Hematopoietic multipotent progenitor cell (in vitro differentiated cells): ENCODE measurements at places on chromosomes 1 and 21. TPM values are rescaled to one million over a fixed set of nuclear protein-coding genes. Genes with fewer than 3 reads are reported as not detected.

Gene EPHA10
- total RNA-seq = under 0.01 TPM

Gene CD46
- 38.5 TPM for total RNA-seq

Gene HOOK1
- total RNA-seq = 1.3 TPM

Gene PLEKHN1
- 0.54 TPM for total RNA-seq

Gene HES5
- total RNA-seq = not detected

Gene ASAP3
- 1.1 TPM for total RNA-seq

Gene ZNF683
- total RNA-seq = 0.27 TPM

Gene DIO1
- not detected for total RNA-seq

Gene OR2T1
- total RNA-seq = under 0.01 TPM

Gene MTMR11
- total RNA-seq = 0.27 TPM

Gene ADGRB2
- 0.54 TPM for total RNA-seq

Gene LRRC38
- total RNA-seq = 0.27 TPM

Gene NKAIN1
- under 0.01 TPM for total RNA-seq

Gene SPRR1A
- not detected for total RNA-seq

Gene PTPRC
- 281 TPM for total RNA-seq

Gene ASCL5
- not detected for total RNA-seq

Gene C1orf94
- total RNA-seq = not detected
